Mesothelial cell of epicardium (in vitro differentiated cells): ENCODE measurements at places on chromosomes 1 and 21. TPM values are rescaled to one million over a fixed set of nuclear protein-coding genes. Genes with fewer than 3 reads are reported as not detected.
A peak's percentile ranks its signal among the peaks of the same experiment; 100 is the strongest.

DNA sequence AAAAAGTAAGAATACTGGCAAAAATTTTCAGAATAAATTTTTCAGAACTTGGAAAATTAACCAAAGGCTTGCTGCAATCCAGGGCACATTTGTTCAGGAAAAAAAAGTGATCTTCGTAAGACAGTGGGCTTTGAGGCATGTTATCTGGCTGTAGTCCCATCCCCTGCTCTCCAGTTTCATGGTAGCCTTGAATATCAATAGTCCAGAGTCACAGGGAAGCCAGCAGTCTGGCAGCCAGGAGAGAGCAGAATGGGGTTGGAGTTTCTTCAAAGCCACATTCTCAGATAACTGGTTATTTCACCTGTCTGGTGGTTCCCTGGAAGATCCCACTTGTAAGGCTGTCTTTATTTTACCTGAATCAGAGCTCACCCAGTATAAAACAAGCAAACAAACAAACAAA, 669.3 kb downstream of the MATN1 start:
- no peak for DNase-seq
- H3K27ac ChIP-seq = no peak overlapping the region
- H3K27me3 ChIP-seq = peaks cover 55% of the 10 kb centered on the region
- no peaks in the 10 kb centered on the region for H3K36me3 ChIP-seq
- no peaks in the 10 kb centered on the region for H3K4me1 ChIP-seq

DNA sequence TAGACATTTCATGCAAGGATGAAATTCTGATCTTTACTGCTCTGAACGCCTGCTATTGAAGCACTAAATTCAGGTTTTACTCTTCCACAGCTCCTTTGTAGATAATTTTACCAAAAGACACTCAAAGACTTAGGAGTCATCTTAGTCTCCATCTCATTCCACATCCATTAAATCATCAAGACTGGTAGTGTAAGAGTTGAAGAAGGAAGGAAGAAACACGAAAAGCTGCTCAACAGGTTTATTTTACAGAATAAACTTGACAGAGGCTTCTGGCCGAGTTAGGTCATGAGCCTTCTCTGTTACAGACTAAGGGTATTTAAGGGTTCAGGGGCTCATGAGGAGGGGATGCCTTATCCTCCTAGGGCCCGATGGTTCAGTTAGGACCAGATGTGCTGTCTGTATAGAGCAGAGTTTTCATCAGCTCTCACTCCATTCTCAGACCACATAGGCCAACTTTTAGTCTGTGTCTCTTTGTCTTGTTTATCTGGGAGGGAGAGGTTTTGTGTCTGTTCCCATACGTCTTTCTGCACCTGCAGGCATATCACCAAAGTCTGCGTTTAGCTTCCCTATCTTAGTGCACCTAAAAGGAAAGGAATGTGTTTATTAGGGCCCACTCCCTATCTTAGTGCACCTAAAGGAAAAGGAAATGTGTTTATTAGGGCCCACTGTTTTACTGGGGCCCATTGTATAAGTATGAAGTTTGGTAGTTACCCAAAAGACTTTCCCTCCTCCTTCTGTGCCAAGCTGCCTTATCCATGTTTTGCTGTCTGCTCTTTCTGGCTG, 57.4 kb upstream of the RGS18 start:
- peaks cover 9% of the 10 kb centered on the region for H3K4me1 ChIP-seq
- H3K4me3 ChIP-seq = no peak overlapping the region
- no peaks in the 10 kb centered on the region for H3K27me3 ChIP-seq
- no peaks in the 10 kb centered on the region for H3K36me3 ChIP-seq
- no peak for DNase-seq

DNA sequence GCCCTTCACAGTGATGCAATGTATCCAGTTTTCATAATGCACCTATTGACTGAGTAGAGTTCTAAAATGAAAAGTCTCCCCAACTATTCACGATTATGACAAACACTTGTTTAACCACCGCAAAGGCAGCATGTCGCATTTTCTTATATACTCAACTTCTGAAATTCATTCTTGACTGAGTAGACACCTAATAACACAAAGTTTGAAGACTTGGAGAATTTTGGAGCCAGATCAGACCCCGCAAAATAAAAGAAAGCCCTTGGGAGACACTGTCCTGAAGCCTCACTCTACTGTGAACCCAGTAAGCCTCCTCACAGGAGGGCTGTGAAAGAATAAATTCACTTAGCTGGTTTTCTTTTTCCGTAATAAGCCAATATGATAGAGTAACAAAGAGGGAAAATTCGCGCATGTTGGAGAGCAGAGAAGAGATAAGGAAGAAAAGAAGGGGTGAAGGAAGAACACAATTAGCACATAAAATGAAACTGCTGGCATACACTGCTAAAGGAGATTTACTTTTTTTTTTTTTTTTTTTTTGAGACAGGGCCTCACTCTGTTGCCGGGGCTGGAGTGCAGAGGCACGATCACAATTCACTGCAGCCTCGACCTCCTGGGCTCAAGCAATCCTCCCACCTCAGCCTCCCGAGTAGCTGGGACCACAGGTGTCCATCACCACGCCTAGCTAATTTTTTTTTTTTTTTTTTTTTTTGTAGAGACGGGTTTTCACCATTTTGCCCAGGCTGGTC, 492 bp upstream of the COLGALT2 start:
- no peak for DNase-seq
- peak overlapping the region; percentile 63 for H3K4me3 ChIP-seq
- H3K4me1 ChIP-seq = peaks cover 10% of the 10 kb centered on the region
- no peak overlapping the region for H3K27ac ChIP-seq
- peaks cover 54% of the 10 kb centered on the region for H3K27me3 ChIP-seq

Gene RNU1-3
- 3,774 to 3,945 TPM (median 3,937 TPM) in 3 replicates for total RNA-seq
